Skin of body (tissue), 3 donors: ENCODE measurements at places on chromosomes 1 and 21.

- DNase-seq: no peak
Measured at GRCh38 chr1:179168536-179168935, 60.9 kb downstream of the ABL2 start.

GRCh38 chr1:61980561-61980960 is 214.1 kb upstream of the L1TD1 start:
- DNase-seq: no peak

GRCh38 chr1:180358649-180359048 is 128.6 kb downstream of the LHX4 start:
- no peak for DNase-seq

- DNase-seq: no peak
Measured at GRCh38 chr1:230340526-230341161, 85.5 kb downstream of the PGBD5 start.

- no peak for DNase-seq
Measured at GRCh38 chr1:15402809-15403450, 6.8 kb upstream of the EFHD2 start.

GRCh38 chr1:78533527-78533926 is 42.8 kb downstream of the PTGFR start:
- DNase-seq: no peak

- no peak for DNase-seq
Measured at GRCh38 chr1:195763907-195764374, 844.3 kb downstream of the KCNT2 start.
